ENCODE measurements at places on chromosomes 5 and 9.
A peak's percentile ranks its signal among the peaks of the same experiment; 100 is the strongest.

GRCh38 chr9:27625751-27626150 lies 52.5 kb upstream of the C9orf72 start:
- no peak for DNase-seq

GRCh38 chr9:137241490-137242268 lies 592 bp downstream of the TUBB4B start:
- peak; percentile 76 for DNase-seq

DNA sequence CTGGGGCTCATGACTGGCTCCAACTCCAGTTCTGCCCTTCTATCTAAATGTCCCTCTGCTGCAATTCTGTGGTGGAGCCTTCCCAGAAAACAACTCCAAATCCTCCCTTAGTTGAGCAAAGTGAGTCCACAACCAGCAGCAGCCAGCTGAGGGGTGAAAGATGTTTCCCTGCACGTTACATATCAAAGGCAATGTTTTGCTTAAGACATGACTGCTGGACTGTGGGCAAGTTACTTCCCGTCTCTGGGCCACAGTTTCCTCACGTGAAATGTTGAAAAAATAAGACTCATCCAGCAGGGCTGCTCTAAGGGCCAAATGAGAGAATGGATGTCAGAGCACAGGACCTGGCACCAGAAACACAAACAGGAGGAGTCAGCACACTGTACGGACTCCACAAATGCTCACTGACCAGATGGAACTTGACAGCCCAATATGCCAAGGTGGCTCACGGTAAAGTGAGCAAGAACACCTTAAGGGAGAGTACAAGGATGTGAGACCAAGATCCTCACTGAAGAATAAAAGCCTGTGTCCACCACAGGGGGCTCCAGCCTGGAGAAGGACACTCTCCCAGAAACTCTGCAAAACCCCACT lies 138.4 kb upstream of the ABCA1 start:
- DNase-seq = no peak

GRCh38 chr9:137319739-137320551 lies 17.9 kb upstream of the NRARP start:
- DNase-seq = no peak

- DNase-seq = no peak
These were observed 46.1 kb downstream of the DCP2 start for GRCh38 chr5:113022661-113023060.

- DNase-seq = no peak
These were observed 43.1 kb downstream of the B4GALT1 start for GRCh38 chr9:33124046-33124445.

GRCh38 chr9:17810728-17811571 lies 232.1 kb downstream of the SH3GL2 start:
- DNase-seq = no peak

GRCh38 chr9:88531920-88532698 lies 2.9 kb upstream of the NXNL2 start:
- DNase-seq = no peak

DNA sequence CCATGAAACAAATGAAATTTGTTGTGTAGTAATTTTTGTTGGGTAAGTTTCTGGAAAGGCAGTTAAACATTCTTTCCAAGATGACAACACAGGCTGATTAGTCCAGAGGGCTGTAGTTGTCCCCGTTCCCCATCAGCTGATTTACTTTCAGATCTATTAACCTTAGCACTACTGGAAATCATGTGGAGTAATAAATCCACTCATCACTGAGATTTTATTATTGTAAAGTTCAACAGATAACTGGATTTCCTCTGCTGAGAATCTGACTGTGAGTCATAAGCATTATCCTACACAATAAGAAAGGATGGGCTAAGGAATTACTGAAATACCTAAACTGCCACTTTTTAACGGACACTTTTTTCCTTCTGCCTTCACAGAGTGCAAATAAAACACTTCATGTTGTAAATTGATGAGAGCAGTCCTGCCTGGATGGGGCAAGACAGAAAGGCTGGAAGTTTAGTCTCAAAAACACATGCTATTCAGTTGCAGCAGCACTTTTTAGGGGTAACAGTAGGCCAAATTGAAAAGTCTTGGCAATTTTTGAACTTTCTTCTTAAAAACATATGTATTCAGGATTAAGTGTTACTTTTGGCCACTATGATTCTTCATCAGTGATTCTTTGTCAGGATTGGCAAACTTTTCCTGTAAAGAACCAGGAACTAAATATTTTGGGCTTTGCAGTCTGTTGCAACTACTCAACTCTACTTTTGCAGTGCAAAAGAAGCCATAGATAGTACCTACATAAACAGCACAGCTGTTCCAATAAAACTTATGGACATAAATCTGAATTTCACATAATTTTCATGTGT lies 7.0 kb downstream of the STOM start:
- no peak for DNase-seq

GRCh38 chr9:33818847-33819500 lies 2.0 kb downstream of the UBE2R2 start:
- DNase-seq = no peak

DNA sequence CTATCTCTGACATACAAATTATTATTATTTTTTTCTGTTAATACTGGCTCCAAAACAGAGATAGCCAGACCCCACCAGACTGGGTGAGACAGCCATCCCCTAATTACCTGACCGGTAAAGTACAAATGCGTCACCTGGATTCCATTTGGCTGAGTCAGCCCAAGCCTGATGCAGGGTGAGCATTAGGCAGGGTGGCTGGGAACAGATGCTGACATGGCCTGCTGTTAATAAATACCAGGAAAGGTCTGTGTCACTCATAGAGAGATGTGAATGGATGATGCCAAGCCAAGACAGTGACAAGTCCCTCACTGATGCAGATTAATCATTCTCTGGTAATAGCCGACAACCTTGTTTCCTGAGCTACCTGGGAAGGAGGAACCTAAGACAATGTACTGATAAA lies 183.5 kb downstream of the TRIM32 start:
- DNase-seq = no peak

DNA sequence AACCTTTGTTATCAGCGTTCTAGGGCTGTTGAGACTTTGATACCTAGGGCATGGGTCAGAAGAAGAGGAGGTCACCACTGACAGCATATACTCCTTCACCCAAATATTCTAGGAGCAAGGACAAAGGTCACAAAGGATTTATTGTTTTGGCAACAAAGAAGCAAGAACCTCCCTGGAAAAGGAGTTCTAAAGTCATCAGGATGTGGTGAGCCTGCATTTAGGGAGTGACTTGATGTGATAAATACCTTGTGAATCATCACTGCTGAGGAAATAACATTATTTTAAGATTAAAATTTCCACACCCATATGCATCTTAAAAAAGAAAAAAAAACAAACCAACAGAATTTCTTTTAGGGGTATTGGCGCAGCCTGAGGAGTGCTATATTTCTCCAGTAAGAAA lies 13.9 kb downstream of the IFNA1 start:
- DNase-seq = no peak

GRCh38 chr9:120756531-120756930 lies 36.7 kb downstream of the FBXW2 start:
- no peak for DNase-seq

DNA sequence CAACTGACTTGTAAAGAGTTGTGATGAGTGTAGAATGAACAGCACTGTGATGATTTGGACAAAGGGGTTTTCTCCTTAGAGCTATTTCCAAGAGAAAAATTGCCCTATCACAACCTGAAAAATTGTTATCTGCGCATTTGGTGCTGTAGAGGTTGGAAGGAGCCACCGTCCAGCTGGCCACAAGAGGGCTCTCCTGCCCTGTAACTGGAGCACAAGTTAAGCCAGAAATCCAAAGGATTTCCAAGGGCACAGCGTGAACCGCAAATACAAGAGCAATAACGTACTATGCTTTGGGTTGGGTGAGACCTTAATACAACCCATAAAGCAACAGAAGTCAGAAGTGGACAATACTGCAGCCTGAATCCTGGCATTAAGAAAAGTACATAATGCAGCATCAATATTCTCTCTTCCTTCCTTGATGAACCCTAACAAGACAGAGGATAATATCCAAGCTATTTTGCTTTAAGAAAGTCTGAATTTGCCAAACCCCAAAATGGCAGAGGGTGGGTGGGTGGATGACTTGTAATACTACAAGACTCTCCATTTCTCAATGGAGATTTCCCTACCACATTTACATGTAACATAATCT lies 56.8 kb upstream of the SMIM32 start:
- no peak for DNase-seq

DNA sequence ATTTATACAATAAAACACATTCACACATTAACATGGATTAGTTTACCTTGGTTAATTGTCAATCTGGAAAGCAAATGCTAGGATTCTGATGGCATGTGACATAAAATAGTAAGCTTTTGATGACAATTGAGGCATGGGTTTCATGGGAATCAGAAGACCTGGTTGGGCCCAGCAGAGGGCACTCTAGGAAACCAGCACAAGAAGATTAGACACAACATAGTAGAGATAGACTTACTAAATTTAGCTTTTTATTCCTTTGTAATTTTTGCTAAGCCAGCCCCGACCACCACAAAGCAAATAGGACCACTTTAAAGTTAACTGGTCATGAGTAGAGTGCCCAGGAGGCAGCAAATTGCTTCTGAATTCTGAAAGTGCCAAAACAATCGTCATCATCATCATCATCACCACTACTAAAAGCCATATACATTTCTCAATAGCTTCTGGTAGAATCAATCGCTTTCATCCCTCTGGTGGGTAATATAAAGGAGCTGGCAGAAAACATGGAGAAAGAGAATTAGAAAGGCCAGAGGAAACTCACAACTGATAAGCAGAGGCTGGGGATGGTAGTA lies 163.2 kb downstream of the ARRDC3 start:
- no peak for DNase-seq

DNA sequence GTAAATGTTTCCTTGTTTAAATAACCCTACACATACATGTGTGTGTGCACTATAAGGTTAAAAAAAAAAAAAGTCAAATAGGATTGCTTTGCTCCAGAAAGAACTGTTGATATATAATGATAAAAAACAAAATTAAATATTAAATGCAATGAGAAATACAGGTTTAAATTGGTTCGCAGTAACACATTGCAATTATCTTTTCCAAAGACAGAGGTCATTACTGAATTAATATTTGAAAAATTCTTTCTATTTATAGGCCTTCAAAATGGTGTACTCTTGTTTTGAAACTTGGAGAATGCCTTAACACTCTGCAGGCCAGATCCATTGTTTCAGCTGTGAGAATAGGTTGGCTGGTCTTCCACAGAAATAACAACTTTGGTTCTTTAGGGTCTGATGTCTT lies 319.0 kb upstream of the NUDT12 start:
- no peak for DNase-seq

GRCh38 chr5:137446615-137447014 lies 52.5 kb downstream of the SPOCK1 start:
- DNase-seq = no peak

DNA sequence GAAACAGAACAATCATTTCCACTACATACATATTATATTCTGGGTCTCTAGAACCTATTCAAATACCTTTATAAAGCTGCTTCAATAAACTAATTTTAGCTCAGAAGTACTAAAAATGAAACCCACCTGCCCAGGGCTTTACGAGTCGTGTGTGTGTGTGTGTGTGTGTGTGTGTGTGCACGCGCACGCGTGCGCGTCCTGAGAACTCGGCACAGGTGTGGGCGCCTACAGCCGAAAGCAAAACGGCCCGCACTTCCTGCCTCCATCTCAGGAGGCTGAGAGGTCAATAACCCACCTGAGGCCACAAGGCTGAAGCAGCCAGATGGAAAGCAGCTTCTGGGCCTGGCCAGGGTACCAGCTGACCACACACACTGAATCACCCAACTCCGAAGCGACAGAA lies 3.0 kb downstream of the CLPTM1L start:
- no peak for DNase-seq

DNA sequence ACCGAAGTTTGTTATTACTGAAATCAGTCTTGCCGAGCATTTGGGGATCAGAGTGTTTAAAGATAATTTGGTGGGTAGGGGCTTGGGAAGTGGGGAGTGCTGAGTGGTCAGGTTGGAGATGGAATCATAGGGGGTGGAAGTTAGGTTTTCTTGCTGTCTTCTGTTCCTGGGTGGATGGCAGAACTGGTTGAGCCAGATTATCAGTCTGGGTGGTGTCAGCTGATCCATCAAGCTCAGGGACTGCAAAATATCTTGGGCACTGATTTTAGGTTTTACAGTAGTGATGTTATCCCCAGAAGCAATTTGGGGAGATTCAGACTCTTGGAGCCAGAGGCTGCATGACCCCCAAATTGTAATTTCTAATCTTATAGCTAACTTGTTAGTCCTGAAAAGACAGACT lies 5.4 kb upstream of the ANKRD31 start:
- DNase-seq = no peak

GRCh38 chr5:40678026-40678425 lies 1.7 kb upstream of the PTGER4 start:
- DNase-seq = no peak

GRCh38 chr9:124415852-124416484 lies 726 bp upstream of the PSMB7 start:
- no peak for DNase-seq

DNA sequence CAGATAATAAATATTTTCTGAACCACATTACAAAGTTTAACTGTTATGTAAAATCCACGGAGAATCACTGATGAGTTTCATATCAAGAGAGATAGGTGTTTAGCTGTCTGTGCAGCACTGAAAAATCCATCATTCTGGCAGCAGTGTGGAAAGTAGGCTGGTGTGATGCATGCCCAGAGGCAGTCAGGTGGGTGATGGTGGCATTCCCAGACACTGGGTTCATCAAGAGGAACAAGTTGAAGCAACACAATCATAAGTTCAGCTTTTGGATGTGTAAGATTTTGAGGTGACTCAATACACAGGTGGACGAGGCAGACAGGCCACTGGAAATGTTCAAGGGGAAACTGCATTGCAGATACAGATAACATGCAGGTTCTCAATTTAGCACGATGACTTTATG lies 11.9 kb downstream of the DNAH5 start:
- no peak for DNase-seq

DNA sequence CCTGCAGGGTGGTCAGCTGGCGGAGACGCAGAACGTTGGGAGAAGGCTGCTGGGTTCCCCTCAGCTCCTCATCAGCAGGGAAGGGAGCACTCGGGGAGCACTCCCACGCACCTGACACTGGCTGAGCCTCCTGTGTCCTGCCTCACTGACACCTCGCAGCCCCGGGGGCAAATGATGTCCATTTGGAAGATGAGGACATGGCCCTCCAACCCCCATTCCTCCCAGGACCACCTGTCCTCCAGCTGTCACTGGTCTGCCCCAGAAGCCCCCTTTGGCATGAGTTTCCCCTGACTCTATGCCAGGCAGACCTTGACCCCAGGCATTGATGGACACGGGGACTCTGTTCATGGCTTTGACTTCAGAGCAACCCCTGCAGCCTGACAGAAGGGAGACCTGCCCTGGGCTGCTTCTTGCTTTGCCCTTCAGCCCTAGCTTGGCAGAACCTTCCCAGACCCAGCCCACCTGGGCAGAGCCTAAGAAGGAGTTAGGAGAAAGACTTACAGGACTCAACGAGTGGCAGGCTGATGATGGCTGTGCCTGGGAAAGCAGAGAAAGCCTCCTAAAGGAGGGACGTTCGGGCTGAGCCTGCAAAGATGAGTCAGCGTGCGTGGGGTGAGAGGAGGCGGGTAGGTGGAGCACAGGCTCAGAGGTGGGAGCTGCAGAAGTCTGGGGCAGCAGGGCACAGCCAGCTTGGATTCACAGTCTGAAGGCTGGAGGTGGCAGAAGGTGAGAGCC lies 90.6 kb downstream of the LMX1B start:
- peak; percentile 51 for DNase-seq
